ENCODE measurements at places on chromosomes 1 and 21. TPM values are rescaled to one million over a fixed set of nuclear protein-coding genes. Genes with fewer than 3 reads are reported as not detected.

HSF2BP gene
- 2.8 TPM for total RNA-seq

UBE2U gene
- total RNA-seq = not detected

RNU1-4 gene
- under 0.01 TPM for total RNA-seq

PADI1 gene
- total RNA-seq = 0.07 TPM

AMY2A gene
- total RNA-seq = not detected

TESK2 gene
- 1.3 TPM for total RNA-seq

SYCP1 gene
- total RNA-seq = not detected

C1orf94 gene
- not detected for total RNA-seq

PROX1 gene
- 0.07 TPM for total RNA-seq

OR2M3 gene
- not detected for total RNA-seq

RHBG gene
- total RNA-seq = not detected

NBPF10 gene
- total RNA-seq = 2.8 TPM

DLGAP3 gene
- 0.07 TPM for total RNA-seq

FOXO6 gene
- not detected for total RNA-seq

DENND2D gene
- total RNA-seq = 3.7 TPM

GBP4 gene
- total RNA-seq = 0.66 TPM

SZRD1 gene
- total RNA-seq = 47.6 TPM

LMOD1 gene
- 22.2 TPM for total RNA-seq

C1orf167 gene
- 0.20 TPM for total RNA-seq

LYPD8 gene
- total RNA-seq = not detected

CLCNKA gene
- total RNA-seq = not detected
